ENCODE measurements at places on chromosomes 4 and X.

GRCh38 chr4:137685357-137685756, 153.1 kb upstream of the PCDH18 start:
- DNase-seq: no peak

GRCh38 chr4:86338989-86339388, 20.9 kb downstream of the MAPK10 start:
- no peak for DNase-seq

DNA sequence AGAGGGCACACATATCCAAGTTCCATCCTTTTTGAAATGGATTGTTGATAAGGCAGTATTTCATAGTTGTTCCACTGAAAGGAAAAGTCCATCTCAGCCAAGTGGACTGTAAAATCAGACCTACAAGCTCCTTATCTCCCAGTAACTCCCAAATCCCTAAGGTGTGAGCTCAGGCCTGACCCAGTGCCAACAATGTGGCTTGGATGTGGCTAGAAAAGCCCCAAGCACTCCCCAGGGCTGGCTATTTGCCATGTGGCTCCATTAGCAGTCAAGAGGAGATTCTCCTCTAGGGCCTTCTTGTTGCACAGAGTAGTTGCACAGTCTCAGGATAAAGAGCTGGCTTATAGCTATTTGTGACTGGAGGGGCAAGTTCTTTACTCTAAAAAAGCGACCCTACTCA, 25.0 kb upstream of the DGKK start:
- no peak for DNase-seq

- no peak for DNase-seq
Measured at GRCh38 chr4:126807132-126807531, 825.6 kb upstream of the INTU start.

DNA sequence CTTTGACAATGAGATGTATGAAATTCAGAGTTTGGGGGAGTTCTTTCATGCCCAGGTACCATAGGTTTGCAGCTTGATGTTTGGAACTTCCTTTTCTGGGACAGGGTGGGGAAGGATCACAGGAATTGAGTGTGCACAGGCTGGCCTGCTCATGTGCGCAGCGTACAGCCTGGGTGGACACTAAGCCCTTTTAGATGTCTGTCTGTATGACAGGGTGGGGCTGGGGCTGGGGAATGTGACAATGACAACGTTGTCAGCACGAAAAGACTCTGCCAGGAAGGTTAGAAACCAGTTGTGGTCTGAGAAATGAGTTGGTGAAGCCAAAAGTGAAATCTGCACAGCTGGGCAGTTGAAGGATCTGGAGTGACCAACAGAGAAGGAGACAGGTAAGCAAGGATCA, 47.4 kb downstream of the WWC2 start:
- DNase-seq: peak; percentile 54

- peak; percentile 69 for DNase-seq
Measured at GRCh38 chr4:153222707-153223426, 18.6 kb downstream of the TRIM2 start.

GRCh38 chrX:136166221-136166855, 19.0 kb downstream of the FHL1 start:
- no peak for DNase-seq

DNA sequence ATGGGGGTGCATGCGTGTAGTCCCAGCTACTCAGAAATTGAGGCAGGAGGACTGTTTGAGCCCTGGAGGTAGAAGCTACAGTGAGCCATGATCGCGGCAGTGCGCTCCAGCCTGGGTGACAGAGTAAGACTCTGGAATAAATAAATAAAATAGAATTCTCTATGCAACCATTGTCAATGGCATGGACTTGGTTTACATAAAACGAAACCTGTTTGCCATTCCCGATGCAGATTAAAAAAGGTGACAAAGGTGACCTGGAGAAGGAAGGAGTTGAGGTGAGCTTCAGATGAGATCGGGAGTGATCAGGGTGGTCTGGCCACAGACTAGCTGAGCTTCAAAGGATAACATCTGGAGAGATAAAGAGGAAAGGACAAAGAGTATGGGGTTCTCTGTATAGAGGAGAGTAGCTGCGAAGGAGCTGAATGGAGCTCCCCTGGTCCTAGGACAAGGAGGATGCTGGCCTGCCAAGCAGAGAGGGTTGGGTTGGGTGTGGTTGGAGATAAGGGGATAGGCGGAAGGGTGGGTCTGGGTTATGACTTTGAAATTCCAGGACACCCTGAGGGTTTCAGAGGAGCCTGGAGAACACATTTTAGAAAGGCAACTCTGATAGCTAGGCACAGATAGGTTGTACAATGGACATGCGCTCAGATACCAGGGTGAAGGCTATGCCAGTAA, 98.6 kb downstream of the RBM47 start:
- no peak for DNase-seq

GRCh38 chr4:160100316-160100715, 997.4 kb downstream of the RAPGEF2 start:
- DNase-seq: no peak

- DNase-seq: no peak
Measured at GRCh38 chrX:36160081-36160480, 240.5 kb downstream of the CFAP47 start.

- no peak for DNase-seq
Measured at GRCh38 chr4:62028745-62029144, 828.6 kb downstream of the ADGRL3 start.

DNA sequence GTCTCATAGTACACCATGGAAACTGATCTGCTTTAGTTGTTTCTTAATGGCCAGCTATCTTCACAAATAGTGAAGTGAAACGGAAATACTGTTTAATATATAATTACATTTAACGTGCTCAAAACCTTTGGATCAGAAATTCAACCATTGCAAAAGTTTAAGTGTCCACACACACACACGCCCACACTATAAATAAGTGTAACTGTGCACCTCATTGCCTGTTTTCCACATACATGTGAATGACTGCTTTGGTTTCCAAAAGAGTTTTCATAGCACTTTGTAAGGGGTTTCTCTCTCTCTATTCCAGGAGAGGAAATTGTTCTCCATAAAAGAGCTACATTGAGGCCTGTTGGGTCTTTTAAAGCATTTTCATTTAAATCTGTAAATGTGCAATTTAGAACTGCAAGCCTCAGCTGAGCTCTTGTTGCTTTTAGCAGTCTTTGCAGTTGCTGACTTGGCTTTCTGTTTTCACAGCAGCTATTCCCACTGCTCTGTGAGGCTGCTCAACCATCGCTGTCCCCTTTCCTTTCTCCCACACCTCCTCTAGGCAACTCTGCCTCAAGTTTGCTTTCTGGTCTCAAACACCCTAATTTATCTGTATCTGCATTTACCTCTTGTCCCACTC, 94.5 kb downstream of the RAPGEF2 start:
- DNase-seq: peak; percentile 69

GRCh38 chr4:168584321-168584771, 87.5 kb downstream of the PALLD start:
- DNase-seq: no peak

DNA sequence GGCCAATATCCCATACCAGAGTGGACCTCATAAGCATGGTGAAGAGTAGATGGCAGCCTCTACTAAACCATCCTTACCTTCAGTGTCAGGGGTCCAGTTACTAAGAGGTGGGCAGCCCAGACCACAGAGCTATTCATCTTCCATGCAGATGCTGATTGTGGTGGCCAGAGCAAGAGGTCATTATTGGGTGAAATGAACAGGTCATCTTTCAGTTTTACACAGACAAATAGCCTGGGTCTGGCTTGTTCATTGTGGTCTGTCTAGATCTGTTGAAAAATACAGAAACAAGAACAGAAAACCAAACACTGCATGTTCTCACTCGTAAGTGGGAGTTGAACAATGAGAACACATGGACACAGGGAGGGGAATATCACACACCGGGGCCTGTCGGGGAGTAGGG, 71.3 kb downstream of the PAK3 start:
- DNase-seq: no peak

DNA sequence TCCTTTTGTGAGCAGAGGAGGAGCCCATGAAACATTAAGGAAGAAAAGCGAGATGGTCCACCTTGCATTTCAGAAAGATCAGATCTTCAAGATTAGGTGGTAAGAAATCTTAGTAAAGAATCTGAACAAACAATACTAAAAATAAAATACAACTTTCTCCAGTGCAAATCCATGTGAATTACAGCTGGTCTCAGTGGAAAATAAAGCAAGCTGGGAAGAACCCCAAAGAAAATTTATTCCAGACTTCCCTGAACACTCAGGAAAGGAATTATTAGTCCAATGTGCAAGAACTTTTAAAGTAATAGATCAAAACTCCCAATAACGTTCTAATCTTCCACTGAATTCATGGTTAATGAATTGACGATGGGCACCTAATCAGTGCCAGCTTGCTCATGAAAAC, 37.3 kb upstream of the C1QTNF7 start:
- DNase-seq: no peak

- DNase-seq: no peak
Measured at GRCh38 chr4:151685303-151685702, 75.5 kb downstream of the GATB start.

GRCh38 chr4:73919691-73920090, 50.5 kb downstream of the CXCL1 start:
- DNase-seq: no peak

- DNase-seq: no peak
Measured at GRCh38 chr4:68310651-68311247, 39.1 kb downstream of the YTHDC1 start.

DNA sequence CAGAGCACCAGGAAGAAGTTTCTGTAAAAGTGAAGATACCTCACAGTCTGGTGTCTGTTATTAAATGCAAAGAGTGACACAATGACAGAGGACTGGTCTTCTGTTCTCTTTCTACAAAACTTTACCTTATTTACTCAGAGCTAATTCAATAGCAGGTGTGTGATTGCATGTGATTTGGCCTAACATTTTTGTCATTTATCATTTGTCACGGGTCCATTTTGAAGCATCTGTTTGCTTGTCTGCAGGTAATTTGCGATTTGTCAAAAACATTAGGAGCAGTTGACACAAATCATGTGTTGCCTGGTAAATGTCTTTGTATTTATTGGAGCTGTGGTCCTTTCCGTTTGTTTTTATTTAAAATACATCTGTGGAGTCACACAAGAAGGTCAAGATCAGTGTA, 1232.4 kb downstream of the STIM2 start:
- DNase-seq: no peak
